Coronary artery (tissue), 2 donors: ENCODE measurements at places on chromosomes 11 and 22.

DNA sequence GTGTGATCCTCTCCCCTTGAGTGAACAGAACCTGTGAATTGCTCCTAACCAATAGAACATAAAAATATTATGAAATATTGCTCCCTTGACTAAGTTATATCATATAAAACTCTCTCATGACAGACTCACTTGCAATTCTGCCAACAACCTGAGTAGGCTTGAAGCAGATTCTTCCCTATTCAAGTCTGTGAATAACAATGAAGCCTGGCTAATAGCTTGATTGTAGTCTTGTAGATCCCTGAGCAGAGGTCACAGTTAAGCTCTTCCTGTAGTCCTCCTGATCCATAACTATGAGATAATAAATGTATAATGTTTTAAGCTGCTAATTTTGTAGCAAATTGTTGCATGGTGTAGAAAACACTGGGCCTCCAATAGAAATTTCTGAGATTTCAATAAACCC lies 540.1 kb upstream of the TENM4 start:
- DNase-seq = no peak

DNA sequence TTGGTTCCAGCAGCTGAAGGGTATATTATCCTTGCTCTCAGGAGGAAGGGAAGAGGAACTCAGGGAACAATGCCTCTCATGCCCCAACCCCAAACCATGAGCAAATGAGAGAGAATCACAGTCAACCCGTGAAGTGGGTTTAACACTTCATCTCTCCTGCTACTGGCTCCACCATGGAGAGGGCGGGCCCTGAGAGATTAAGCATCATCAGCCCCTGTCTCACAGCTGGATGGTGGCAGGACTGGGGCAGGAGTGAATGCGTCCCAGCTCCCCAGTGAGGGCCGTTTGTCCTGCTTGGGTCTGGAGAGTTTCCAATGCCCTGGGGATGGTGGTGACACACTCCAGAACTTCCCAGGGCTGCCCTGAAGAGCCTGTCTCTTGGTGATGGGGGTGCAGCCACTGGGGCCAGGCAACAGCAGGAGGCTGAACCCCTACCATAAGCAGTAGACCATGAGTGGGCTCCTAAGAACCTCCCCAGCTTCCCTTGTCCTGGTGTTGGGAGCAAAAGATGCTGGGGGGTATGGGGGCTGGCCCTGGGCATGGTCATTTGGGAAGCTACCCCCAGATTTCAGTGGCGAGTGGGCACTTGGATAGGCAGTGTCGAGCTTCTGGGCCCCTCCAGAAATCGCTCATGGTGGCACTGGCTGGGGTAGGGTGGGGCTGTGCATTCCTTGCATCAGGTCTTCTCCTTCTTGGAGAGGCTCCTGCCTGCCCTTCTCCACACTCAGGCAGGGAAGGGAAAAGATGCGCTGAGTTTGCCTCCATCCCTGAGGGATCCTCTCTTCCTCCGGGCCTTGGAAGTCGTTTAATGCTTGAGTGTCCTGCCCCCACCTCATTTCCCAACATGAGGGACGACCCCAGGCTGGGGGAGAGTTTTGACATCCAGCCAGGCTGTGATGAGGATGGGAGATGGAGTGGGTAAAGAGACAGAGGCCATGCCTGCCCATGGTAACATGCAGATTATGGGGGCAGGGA lies 157.5 kb downstream of the ST3GAL4 start:
- no peak for DNase-seq

- DNase-seq = no peak
These were observed 4.2 kb downstream of the MYRF start for GRCh38 chr11:61756452-61757212.

GRCh38 chr11:104465321-104465720 lies 301.4 kb upstream of the PDGFD start:
- no peak for DNase-seq

DNA sequence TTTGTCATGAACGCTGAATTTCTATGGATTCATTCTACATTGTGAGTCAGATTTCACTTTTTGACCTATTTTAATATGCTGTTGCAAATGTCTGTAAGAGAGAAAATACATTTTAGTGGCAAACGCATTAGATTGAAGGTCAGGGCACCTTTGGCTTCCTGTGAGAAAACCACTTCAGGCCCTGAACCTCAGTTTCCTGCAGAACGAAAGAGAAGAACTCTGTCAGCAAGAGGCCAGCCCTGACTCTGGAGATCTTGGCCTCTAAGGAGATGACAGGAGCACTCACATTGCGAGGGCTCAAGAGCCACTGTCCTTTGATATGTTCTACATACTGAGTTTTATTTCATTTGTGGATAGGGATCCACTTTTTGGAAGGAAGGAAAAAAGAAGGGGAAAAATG lies 83.6 kb downstream of the KCNJ1 start:
- no peak for DNase-seq

DNA sequence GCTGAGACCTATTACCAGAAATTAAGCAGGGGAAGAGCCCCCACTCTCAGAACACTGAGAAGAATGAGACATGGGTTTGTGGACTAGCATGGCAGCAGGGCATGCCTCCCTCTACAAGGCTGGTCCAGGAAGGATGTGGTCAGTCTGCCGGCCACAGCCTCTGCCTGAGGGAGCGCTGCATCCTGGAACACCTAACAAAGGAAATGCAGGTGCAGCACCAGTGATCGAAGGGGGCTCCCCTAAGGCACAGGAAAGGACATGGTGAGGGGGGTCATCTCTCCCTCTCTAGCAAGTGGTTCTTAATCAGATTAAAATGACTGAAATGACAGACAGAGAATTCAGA lies 40.6 kb upstream of the ARL14EP start:
- no peak for DNase-seq

- DNase-seq = no peak
These were observed 229.8 kb downstream of the BLID start for GRCh38 chr11:121886005-121886734.

GRCh38 chr11:118980191-118980881 lies 8.8 kb downstream of the FOXR1 start:
- no peak for DNase-seq

DNA sequence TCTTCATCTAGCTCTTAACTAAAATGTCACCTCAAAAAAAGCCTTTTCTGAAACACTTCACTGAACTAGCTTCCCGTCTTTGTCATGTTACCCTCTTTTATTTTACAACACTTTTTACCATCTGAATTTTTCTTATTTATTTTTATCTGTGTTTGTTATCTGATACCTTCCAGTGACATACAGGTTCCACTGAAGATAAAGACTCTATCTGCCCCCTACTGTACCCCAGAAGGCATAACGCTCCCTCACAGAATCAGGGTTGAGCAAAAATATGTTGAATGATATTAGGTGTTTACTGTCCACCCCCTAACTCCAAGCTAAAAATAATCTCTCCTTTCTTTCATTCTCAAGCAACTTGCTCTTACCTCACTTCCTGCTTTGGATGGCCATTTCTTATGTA lies 654.2 kb downstream of the NELL1 start:
- DNase-seq = no peak

- DNase-seq = no peak
These were observed 101.7 kb downstream of the METTL15 start for GRCh38 chr11:28209906-28210305.

- DNase-seq = no peak
These were observed 470 bp downstream of the NUMA1 start for GRCh38 chr11:72079819-72080325.

DNA sequence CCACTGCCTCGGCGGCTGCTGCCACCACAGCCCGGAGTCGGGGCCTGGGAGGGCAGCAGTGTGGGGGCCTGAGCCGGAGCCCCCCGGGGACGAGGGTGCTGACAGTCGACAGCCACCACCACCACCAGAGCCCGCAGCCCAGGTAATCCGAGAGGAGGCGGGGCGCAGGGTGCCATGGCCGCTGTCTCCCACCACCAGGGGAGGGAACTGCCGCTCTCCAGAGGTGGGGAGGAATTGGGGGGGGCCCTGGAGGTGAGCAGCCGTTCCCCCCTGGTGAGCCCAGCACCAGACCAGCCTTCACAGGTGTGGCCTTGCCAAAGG lies 12.6 kb downstream of the TRIOBP start:
- DNase-seq = no peak

GRCh38 chr11:132050577-132051165 lies 680.3 kb downstream of the NTM start:
- no peak for DNase-seq

- DNase-seq = no peak
These were observed 8.5 kb downstream of the ABCC8 start for GRCh38 chr11:17468122-17468521.

DNA sequence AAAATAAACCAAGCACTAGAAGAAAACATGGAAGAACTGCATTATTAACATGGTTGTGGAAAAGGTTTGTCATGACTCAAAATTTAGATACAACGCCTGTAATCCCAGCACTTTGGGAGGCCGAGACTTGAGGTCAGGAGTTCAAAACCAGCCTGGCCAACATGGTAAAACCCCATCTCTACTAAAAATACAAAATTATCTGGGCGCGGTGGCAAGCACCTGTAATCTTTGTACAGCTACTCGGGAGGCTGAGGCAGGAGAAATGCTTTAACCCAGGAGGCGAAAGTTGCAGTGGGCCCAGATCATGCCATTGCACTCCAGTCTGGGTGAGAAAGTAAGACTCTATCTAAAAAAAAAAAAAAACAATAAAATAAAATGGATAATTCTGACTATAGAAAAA lies 23.7 kb downstream of the GNB1L start:
- DNase-seq = no peak

DNA sequence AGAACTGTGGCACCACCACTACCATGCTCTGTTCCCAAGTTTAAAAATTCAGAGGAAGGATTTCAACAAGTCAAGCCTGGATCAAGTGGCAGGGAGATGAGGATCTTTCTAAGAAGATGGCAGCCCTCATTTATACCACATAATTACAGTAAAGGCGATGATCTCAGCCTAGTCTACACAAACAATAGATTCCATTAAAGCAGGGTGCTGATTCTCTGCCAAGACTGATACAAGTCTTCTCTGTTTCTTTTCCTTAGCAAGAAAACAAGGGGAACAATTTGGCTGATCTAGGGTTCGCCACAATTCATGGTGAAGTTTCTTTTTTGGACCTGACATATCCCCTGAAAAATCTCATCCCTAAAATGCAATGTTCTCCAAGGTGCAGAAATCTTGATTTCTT lies 73.9 kb downstream of the PPFIBP2 start:
- DNase-seq = no peak

DNA sequence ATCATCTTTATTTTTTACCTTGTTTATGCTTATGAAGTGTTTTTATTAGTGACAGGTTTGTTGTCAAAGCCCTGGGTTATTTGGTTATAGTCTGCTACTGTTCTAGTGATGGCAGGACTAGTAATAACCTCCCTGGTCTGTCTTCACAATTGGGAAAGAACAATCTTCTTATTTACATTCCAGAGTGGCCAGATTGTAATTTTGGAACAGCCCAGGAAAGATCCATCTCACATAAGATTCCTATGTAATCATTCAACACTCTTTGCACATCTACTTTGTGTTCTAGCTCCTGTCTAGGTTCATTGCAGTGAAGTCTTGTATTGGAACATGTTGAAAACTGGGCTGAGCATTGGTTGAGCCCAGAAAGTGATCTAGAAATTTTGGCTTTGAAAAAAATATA lies 63.8 kb downstream of the CYB5R2 start:
- DNase-seq = no peak

- DNase-seq = peak; percentile 54
These were observed 154.4 kb downstream of the FEZ1 start for GRCh38 chr11:125341676-125342075.

GRCh38 chr11:126772267-126772666 lies 228.3 kb downstream of the KIRREL3 start:
- DNase-seq = no peak
